ENCODE measurements at places on chromosomes 16 and 17.

- DNase-seq: peak; percentile 75
Observed at GRCh38 chr17:17205368-17206123, 587 bp downstream of the PLD6 start.

DNA sequence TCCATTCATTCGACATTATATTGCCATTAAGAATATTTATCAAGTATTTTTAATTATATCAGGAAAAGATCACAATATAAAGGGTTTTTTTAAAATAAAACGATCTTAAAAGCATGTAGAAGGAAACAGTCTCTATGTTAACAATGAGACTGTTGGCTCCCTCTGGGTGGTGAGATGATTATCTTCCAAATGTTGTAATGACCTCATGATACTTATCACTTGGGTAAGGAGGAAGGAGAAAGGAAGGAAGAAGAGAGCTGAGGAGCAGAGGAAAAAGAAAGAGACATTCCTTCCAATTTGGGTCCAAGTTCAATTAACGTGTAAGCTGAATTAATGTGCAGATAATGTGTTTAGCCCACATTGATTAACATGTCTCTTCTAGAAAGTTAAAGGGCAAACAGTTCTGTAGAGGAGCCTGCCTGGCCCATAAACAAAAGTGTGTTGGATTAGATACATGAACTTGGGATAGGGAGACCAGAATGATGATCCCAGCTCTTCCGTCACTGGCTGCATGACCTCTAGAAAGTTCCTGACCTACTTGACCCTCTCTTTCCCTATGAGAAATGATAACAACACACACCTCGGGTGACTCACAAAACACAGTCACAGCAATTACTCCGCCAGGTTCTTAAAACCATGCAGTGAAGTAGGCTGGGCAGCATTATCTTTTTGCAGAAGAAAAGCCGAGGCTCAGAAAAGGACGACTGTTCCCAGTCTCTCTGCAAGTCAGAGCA is 32.0 kb downstream of the PIMREG start:
- DNase-seq: no peak

DNA sequence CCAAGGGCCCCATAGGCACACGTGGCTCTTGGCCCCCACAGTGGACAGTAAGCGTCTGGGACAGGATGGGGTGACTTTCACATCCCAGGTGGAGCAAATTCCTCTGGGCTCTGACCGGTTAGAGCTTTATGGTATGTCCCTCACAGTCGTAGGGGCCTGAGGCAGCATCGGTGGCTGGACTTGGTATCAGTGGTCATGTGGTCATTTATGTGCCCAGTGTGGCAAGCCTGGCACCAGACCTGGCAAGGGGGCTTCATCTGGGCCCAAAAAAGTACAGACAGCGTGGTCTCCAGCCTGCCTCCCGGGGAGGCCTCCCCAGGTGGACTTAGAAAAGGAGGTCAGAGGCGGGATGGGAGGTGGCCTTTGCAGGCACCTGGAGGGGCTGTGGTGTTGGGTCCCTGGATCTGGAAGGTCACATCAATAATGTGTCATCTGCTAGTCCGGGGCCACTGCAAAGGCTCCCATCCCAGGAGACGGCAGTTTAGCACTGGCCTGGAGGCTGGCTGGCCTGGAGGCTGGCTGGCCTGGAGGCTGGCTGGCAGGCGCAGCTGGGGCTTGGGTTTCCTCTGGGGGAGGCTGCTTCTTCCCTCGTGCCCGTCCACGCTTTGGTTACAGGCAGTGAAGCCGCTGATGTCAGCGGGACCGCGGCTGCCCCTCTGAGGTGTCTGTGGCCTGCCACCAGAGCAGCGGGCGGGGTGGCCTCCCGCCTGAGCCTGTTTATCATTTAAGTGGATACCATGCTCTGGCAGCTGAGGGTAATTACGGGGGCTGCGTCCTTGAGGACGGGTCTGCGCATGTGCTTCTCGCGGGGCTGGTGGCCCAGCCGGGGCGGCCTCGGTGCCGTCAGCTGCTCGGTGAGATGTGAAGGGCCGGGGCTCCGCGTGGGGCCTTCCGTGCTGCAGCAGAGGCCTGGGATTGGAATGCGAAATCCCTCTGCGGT is 20.7 kb upstream of the CBX4 start:
- DNase-seq: no peak

DNA sequence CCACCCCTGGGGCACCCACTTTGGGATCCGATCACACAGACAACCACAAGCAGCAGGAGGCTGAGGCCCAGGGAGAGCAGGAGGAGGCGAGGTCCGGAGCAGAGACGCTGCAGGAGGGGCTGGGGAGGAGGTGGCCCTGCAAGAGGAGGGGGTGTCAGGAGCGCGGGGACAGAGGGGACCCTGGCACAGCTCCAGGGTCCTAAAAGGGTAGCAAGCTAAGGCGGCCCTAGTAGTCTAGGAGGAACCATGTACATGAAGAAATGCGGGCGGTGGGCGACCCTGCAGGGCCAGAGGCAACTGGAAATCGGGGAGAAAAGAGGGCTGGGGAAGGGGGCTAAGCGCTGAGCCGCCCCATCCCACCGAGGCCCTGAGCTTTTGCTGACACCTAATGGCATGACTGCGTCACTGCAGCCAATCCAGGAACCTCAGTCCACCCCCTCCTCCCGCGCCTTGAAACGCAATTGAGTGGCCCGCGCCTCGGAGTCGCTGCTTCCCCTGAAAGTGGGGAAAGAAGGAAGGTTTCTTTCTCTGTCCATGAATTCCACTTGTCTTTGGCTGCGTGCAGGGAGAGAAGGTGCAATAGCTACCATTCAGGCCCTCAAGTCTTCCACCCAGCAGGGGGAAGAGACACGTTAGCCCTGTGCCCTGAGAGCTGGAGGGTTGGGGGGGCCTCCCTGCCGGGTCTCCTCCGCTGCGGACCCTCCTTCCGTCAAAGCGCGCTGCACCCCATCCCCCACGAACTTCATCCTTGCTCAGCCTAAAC is 1.8 kb downstream of the ASGR1 start:
- DNase-seq: peak; percentile 85

GRCh38 chr17:39757931-39758873 is 20.5 kb downstream of the GRB7 start:
- DNase-seq: peak; percentile 94

- no peak for DNase-seq
Observed at GRCh38 chr16:67229906-67230808, 3.2 kb downstream of the TMEM208 start.
